Stimulated activated CD4-positive, alpha-beta T cell treated with anti-CD3 and anti-CD28 coated beads, TNF-alpha, amount 100 ng/mL, for 1 hour (primary cell): ENCODE measurements at places on chromosomes 2 and 18.

GRCh38 chr2:146776596-146776995 is 1068.2 kb upstream of the ACVR2A start:
- DNase-seq = no peak

DNA sequence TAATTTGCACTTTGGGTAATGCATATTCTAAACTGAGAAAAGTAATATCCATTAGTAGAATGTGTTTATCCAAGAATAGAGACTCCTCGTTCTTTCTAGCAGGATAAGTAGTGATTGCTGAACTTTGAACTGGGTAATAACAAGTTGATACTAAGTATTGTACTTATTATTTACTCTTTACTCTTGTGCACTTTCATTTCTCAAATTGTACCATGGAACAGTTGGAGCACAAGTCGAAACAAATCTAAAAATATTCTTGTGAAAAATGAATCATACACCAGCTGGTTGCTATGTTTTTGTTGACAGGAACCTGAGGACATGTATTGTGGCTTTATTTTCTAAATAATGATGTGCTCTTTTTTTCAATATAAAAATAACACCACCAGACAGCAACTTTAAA is 111.9 kb downstream of the RGPD3 start:
- DNase-seq = no peak

GRCh38 chr18:9617006-9617542 is 2.7 kb upstream of the PPP4R1 start:
- DNase-seq = no peak

DNA sequence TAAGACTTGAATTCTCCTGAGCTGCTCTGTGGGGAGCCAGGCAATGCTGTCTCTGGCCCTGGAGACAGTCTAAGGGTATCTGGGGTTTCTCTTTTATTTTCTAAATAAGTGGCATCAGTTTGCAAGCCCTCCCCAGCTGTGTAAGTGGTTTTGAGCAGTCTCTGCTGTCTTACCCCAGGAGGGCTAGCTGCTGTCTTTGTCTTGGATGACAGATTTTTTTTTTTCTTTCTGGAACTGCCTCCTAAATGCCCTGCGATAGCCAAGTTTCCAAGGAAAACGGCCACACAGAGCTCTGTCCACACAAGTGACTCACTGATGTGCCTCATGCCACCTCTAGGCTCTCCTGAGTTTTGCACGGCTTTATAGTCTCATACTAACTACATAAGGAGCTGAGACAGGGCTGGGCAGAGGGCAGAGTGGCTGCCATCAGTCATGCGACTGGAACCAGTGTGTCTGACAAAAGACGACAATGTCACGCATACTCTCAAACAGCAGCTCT is 37.2 kb upstream of the THOC1 start:
- DNase-seq = no peak

GRCh38 chr18:70956554-70956953 is 667.7 kb downstream of the SOCS6 start:
- no peak for DNase-seq

DNA sequence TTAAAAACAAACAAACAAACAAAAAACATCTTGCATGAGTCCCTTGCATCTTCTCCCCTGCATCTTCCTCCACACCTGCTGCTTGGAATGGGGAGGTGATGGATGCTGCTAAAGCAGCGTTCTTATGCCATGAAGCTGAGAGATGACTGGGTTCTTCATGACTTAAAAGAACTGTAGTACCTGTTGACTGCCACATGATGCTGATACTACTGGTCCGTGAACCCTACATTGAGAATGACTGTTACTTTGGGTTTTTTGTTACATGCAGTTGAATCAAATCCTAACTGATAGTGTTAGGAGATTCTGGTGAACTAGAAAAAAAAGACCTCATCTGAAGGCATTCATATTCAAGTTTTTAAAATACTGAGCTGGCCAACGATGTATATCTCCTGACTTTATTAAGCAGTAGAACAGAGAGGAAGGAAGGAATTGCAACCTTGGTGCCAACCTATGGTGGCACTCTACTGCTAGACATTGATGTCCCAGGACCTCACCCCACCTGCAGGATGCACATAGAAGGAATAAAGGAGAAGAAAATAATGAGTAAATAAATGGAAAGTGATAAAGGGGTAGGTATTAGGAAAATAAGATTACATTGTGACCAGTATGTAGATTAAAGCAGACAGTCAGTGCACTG is 63.2 kb upstream of the SPAG16 start:
- no peak for DNase-seq

- no peak for DNase-seq
These were observed 9.0 kb downstream of the WDR54 start for GRCh38 chr2:74430502-74430901.

- DNase-seq = no peak
These were observed 27.6 kb downstream of the B4GALT6 start for GRCh38 chr18:31656754-31657153.
